ENCODE measurements at places on chromosomes 13 and 19.
A peak's percentile ranks its signal among the peaks of the same experiment; 100 is the strongest.

DNA sequence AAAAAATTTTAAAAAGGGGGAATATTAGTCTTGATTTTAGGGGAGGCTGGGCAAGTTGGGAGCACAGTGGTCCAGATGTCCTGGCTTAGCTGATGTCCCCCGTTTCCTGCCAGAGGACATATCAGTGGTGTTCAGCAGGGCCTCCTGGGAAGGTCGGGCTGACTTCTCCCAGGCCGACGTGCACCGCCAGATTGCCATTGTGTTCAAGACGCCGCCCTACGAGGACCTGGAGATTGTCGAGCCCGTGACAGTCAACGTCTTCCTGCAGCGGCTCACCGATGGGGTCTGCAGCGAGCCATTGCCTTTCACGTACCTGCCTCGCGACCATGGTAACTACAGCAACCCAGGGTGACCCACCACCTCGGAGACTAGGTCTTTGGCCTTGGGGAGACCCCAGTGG, 6.4 kb upstream of the CLASRP start:
- DNase-seq: no peak

DNA sequence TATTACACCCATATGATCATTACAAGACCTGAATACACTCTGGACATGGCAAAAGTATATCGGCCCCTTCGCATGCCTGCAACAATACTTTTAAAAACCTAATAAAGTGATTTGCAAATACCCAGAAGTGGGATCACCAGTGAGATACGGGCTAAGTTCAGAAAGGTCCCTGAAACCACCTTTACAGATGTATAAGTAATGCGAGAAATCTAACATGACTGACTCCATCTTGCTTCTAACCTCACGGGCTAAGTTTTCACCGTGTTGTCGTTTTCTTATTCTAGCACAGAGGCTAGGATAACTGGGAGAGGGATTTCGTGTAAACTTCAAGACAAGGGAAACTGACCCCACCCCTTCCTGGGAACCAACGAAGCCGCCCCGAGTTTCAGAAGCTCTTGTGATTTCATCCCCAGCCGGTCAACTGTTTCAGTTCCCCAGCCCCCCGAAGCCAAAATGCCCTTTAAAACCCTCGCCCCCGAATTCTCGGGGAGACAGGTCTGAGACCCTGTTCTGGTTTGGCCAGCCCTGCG, 703 bp downstream of the NEK3 start:
- DNase-seq: no peak

GRCh38 chr19:15105044-15105443, 2.2 kb upstream of the SYDE1 start:
- no peak for DNase-seq

- no peak for DNase-seq
Measured at GRCh38 chr13:73465617-73465971, 406.8 kb downstream of the KLF5 start.

- no peak for DNase-seq
Measured at GRCh38 chr13:100872761-100873160, 198.2 kb upstream of the TMTC4 start.

- DNase-seq: no peak
Measured at GRCh38 chr19:47824396-47824795, 2.7 kb downstream of the CRX start.

DNA sequence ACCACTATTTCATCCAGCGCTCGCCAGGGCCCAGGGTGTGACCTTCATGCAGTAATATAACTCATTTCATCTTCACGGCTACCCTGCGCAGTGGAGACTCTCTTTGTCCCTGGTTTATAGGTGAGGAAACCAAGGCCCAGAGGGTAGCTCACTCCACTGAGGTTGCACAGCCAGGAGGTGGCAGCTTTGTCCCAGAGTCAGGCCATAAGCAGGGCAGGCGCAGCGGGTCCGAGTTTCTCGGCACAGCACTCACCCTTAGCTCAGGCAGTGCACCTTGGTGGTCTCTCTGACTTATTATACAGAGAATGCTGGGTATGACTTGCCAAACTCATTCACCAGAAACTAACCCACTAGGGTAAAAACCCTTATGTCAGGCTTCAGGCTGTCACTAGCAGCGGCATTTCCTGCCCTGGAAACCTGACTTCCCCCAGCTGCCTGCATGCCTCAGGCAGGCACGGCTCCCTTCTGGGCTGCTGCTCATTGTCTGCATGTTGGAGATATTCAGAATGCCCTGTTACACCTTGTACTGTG, 24.5 kb downstream of the PPP5C start:
- peak; percentile 9 for DNase-seq

- DNase-seq: peak; percentile 82
Measured at GRCh38 chr13:77026255-77026860, 601 bp downstream of the FBXL3 start.

DNA sequence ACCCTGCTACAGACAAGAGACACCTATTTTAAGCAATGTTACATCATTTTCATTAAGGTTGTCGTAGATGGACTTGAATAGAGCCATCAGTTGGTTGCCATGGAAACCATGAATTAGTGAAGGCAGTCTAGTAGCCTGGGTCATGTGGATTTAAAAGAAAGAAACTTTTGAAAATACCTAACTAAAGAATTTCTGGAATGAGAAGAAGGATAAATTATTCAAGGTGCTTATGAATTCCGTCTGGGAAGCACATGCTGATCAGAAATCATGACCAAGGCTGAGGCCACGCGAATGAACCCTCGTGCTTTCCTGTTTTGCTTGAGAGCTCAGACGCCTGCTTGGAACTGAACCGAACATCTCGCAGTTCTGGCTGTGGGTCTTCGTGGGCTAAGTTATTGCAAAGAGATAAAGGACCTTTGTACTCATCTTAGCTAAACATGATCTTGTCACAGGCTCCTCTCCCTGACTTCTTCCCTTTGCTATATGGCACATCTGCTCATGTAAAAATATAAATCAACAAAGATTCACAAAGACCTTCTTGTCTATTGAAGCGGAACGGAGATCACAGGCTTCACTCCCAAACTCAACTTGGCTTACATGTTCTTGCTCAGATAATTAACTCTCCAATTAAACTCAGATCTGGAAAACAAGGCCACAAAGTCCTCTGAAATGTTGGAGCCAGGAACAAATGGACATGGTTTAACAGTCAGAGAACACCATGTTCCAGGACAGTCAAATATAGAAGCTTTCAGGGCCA, 140.2 kb downstream of the NUFIP1 start:
- no peak for DNase-seq

GRCh38 chr13:20206698-20207235, 14.0 kb upstream of the GJB2 start:
- DNase-seq: no peak

DNA sequence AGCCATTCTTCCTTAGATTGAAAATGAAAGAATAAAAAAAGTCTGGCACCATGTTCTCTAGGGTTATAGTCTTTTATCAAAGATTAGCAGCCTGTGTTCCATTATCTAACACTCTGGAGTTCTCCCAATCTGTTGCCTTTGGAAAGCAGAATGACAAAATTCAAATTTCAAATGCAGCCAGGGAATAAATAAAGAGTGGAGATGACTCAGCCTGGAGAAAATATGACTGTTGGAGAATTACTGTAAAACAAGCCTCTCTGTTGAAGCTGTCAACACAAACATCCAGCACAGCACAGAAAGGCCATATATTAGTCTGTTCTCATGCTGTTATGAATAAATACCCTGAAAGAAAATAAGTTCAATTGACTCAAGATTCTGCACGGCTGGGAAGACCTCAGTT, 650.5 kb upstream of the SLC10A2 start:
- DNase-seq: no peak

DNA sequence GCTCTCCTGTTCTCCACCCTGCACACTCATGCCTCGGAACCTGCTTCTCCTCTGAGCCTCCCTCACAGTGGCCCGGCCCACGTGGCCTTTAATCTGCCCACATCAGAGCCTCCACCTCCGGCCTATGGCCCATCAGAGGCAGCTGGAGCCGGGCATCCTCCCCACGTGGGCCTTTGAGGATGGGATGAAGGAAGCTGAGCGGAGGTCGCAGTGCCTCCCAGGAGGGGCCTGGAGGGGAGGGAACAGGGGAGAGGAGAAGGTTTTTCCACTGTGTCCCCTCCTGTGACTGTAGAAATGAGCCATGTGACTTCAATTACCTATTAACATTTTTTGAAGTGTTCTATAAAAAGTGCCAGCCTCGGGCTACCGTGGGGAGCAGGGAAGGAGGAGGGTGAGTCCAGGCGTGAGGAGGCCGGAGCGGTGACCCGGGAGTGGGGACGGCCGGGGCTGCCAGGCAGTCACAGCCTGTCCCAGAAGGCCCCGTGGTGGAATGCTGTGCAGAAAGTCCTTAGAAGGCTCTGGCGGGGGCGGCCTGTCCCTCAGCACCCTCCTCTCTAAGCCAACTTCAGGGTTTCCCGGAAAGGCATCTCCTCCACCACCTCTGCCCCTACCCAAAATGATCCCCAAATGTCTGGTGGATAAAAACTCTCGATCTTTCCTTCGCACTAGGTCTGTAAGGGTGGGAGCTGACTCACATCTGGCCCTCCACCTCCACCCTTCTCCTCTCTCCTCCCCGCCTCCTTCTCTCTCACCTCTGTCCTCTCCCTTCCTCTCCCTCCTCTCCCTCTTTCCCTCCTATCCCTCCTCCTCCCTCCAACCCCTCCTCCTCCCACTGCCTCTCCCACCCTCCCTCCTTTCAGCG, 24.8 kb upstream of the SLC1A5 start:
- no peak for DNase-seq

DNA sequence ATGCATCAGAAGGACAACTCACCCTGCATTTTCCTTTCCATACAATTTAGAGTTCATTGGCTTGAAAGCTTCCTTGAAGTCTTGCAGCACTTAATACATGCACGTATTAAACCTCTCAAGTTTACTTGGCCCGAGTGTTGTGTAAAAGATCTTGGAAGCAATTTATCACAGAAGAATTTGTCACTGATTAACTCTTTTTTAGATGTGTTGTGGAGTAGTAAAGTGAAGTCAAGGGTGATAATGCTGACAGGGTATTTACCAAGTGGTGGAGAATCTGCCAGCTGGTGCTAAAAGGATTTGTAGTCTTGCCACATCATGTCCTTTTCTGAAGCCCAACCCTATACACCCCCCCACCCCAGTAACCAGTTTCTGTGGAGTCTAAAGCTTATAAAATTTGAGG, 421.0 kb upstream of the MIR17HG start:
- DNase-seq: no peak

GRCh38 chr13:40478775-40479174, 187.7 kb downstream of the FOXO1 start:
- no peak for DNase-seq

DNA sequence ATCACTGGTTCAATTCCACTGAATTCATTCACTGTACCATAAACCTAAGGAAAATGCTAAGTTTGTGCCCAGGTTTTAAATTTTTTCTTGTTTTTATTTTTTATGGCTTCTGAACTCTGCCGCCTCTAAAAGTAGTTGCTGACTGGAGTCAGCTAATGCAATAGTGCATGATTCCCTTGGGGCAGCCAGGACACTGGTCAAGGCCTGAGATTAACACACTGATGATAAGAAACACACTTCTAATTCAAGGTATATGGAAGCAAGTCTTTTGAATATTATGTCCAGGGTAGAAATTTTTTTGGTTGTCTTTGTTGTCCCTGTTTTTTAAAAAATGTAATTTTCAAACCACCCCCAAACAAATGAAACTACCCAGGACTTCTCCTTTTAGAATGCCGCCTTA, 72.2 kb downstream of the CDADC1 start:
- DNase-seq: no peak

DNA sequence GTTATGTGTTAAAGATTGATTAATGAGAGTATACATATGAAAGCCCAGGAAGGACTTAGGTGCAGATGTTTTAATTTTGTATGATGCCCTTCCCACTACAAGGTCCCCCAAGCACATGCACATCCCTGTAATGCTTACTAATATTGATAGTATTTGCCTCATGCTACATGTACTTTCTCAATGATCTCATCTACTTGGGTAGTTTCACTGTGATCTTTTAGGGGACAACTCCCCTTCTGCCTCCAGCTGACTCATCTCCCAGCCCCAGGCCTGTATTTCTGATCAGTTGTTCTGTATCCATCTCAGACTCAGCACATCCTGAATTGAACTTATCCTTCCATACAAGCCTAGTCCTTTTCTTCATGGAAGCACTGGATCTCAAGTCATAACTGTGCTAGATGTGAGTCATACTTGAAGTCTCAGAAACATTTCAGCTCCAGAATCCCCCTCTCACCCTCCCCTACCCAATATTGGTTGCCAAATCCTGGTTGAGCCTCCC, 49.4 kb upstream of the INTS6 start:
- peak; percentile 60 for DNase-seq

DNA sequence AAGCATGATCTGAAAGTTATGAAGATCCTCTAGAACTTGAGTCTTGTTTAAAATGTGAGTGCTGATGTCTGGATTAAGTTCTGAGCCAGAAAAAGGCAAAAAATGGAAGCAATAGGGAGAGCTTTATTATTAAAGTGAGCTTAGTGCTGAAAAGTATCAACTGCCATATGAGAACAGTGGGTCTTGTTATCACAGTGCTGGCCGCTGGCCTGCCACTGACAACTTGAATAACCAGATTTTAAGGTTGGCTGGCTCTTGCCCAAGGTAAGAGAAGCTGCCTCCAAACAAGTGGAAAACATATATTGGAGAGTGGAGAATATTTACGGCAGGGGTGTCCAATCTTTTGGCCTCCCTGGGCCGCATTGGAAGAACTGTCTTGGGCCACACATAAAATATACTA, 33.9 kb downstream of the NUFIP1 start:
- DNase-seq: no peak

GRCh38 chr13:73212482-73212881, 153.7 kb downstream of the KLF5 start:
- no peak for DNase-seq

DNA sequence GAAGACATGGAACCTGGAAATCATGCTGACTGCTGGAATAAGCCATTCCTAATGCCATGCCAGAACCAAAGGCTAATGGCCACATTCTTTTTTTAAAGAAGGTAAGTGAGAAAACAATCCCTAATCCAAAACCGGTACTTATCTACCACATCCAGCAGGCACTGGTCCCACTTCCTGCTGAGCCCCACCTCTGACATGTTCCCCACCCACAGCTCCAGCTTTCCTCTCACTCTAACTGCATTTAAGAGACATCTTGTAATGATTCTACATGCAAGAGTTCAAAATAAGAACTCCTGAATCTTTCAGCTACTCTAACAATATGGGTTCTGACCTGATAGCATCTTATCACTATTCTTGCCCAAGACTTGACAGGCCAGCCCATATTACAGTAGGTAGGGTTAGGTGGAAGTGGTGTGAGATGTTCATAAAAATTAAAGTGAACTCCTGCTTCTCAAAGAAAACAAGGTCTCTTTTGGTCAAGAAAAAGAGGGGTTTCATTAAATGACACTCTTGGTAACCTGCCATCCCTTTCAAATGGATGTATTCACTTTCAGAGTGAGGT, 41.9 kb downstream of the N4BP2L2 start:
- DNase-seq: no peak
